ENCODE measurements at places on chromosomes 16 and 17.
A peak's percentile ranks its signal among the peaks of the same experiment; 100 is the strongest.

- no peak for DNase-seq
Observed at GRCh38 chr16:53689636-53690035, 14.0 kb downstream of the RPGRIP1L start.

- peak; percentile 86 for DNase-seq
Observed at GRCh38 chr16:67843343-67843765, 1.2 kb downstream of the THAP11 start.

GRCh38 chr16:47724115-47724785 is 263.1 kb downstream of the PHKB start:
- no peak for DNase-seq

- DNase-seq: no peak
Observed at GRCh38 chr16:1045310-1045992, 27.1 kb upstream of the SSTR5 start.

GRCh38 chr16:56424404-56424764 is 961 bp downstream of the AMFR start:
- no peak for DNase-seq

DNA sequence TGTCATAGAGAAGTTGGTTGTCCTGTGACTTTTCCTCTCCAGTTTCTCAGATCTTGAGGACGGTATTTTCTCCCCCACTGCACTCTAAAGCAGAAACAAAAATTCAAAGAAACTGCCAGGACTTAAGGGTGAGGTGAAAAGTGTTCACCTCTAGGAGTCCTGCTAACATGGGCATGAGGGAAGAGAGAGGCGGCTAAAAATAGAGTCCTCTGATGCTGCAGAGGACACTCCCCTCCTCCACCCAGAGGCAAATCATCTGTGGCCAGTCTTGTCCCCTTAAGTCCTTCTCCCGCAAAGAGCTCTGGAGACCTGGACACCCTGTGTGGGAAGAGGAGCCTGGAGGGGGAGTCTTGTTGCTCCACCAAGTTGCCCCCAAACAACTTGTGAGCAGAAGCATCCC is 4.7 kb upstream of the DDX19A start:
- no peak for DNase-seq

All from lower leg skin (tissue), 4 donors.